Forelimb muscle (tissue), 1 donor: ENCODE measurements at places on chromosomes 12 and 14.

- DNase-seq: no peak
These were observed 1035.0 kb downstream of the SLC16A7 start for GRCh38 chr12:60630796-60631195.

- DNase-seq: no peak
These were observed 13.3 kb downstream of the SLCO1B1 start for GRCh38 chr12:21144309-21144708.

DNA sequence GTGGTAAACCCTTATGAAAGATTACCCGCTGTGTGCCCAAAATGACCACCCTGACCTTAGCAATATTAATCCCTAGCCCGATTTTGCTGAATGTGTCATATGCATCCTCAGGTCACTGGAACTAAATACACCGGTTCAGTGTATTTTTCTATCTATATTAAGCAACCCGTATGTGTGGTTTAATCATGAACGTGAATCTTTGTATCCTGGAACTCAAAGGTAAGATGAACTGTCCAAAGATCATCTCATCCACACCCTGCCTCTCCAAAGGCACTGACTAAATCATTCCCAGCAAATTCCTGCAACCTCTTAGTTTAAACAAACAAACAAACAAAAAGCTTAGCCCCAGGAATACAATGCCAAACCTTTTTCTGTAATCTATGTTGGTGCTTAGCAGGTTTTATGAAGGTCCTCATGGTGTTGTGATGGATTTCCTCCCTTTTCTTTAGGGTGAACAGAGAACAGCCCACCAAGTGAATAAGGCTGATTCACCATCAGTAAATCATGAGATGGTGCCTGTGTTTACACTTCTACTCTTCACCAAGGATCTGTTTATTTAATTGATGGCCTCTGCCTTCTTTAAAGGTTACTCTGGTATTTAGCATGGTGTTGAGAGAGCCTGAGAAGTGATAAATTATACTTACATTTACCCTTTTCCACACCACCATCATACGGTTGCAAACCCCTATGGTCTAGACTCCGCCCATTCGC lies 298.6 kb downstream of the DPF3 start:
- DNase-seq: no peak

GRCh38 chr14:67268426-67269150 lies 27.4 kb downstream of the PALS1 start:
- DNase-seq: no peak

GRCh38 chr12:122350141-122350848 lies 72.2 kb downstream of the CLIP1 start:
- no peak for DNase-seq

GRCh38 chr12:31222620-31223222 lies 103.2 kb downstream of the SINHCAF start:
- DNase-seq: no peak

DNA sequence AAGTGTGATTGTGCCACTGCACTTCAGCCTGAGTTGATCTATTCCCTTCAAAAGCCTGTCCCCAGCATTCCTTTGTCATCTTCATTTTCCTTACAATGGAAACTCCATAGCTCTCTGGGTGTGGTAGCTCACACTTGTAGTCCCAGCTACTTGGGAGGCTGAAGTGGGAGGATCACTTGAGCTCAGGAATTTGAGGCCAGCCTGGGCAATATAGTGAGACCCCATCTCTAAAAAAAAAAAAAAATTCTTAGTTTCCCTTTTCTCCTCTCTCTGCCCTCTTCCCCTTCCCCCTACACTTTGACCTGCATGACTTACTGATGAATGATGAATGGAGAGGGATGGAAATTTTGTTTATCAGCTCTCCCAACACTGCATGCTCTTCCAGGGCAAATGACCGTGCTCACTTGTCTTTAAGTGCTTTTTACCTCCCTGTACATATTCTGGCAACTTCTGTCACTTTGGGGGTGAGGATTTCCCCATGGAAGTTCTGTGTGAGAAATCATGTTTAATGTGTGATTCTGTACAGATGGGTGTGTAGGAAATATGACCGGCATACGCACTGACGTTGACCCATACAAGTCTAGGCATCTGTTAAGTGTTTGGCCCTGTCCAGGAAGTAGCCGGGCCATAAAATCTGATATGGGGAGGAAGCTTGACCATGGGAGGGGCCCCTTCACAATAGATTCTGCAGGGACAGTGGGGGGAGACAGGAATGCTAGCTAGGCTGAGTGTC lies 65.4 kb downstream of the ZFP36L1 start:
- DNase-seq: no peak

GRCh38 chr12:28506271-28506670 lies 316.0 kb downstream of the CCDC91 start:
- no peak for DNase-seq

DNA sequence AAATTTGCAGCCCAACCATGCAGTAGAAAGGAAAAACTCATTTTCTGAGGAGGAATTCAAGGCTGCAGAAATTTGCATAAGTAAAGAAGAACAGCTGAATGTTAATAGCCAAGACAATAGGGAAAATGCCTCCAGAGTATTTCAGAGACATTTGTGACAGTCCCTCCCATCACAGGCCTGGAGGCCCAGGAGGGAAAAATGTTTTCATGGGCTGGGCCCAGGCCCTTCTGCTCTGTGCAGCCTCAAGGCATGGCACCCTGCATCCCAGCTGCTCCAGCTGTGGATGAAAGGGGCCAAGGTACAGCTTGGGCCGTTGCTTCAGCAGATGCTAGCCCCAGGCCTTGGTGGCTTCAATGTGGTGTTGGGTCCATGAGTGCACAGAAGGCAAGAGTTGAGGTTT lies 62.3 kb downstream of the ATXN7L3B start:
- no peak for DNase-seq

GRCh38 chr12:45400991-45401390 lies 185.1 kb downstream of the ANO6 start:
- DNase-seq: no peak
